Spinal cord (tissue), 10 donors: ENCODE measurements at places on chromosomes 11 and 22.
A peak's percentile ranks its signal among the peaks of the same experiment; 100 is the strongest.

DNA sequence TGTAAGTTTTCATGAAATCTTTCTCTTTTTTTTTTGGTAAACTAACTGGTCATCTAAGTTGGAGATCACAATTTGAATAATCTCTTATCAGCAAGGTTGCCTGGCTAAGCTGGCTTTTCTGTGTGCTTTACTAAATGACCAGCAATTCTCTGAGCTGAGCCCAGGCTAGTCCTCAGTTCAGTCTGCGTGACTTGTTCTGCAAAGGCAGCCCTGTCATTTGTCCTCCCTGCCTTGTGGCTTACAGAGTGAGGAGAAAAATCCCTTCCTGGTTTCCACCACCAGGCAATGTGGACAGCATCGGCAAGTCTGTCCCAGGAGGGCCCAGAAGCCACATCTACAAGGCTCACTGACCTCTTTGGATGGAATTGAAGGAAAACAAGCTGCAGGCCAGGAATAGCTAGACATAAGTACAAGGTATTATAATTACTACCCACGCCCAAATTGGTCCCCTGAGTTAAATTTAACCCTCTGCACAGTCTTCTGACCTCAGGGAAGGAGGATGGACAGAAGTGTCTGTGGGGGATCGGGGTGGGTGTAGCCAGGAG, 108.6 kb downstream of the SCN3B start:
- DNase-seq = no peak

DNA sequence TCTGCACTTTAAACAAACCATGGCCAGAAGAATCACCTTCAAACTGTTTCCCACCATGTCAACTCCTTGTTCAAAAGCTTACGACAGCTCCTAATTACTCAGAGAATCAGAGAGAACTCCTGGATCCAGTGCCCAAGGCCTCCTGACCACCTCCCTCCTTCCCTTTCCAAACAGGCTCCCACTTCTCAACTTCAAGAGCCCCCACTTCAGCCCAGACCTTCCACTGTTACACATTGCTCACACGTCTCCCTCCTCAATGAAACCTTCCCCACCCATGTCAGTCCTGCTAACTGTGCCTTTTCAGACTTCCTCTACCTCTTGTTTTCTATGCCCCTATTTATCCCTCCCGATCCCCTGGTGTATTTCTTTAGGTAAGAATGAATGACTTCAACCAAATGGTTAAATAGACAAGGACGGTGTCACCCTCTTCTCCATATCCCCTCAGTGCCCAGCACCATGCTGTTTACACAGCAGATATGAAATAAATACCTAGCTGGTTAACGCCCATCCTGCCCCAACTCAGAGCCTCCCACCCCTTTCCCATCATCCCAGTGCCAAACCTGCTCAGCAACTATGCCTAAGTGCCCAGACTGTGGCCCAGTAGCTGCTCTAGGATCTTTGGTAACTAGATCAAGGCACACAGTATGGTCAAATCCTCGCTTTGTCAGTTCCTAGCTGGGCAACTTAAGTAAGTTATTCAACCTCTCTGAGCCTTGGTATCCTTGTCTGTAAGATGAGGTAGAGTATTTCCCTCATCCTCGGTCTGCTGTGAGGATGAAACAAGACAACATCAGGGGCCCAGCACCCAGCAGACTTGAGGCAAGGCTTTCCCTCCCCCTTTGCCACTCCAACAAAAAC, 36.8 kb downstream of the PLEKHA7 start:
- DNase-seq = no peak

DNA sequence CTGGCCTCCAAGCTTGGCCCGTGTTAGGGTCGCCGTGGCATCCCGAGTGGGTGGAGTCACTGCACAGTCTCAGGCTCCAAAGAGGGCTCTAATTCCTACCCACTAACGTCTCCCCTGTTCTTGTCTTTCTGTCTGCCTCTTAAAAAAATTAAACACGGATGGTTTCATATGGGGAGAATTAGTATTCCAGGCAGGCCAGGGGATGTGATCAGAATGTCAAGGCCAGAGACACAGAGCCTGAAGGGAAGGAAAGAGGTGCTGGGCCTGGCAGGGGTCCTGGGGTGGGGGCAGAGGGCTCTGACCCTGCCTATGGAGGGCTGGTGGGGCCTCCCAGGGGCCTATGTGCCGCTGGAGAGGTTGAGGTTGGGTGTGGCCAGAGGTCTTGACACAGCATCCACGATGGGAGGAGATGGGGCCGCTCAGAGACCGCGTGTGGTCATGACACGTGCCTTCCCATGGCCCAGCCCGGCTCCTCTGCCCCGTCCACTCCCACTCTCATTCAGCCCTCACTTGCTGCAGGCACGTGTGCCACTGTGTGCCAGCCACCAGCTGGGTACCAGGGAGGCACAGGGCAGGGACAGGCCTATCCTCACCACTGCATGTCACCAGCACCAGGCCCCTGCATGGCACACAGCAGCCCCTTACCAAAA, 56.5 kb downstream of the FLRT1 start:
- DNase-seq = no peak

- no peak for DNase-seq
These were observed 120.2 kb downstream of the NECTIN1 start for GRCh38 chr11:119608781-119609180.

GRCh38 chr11:34749666-34750659, 129.1 kb downstream of the EHF start:
- DNase-seq = no peak

DNA sequence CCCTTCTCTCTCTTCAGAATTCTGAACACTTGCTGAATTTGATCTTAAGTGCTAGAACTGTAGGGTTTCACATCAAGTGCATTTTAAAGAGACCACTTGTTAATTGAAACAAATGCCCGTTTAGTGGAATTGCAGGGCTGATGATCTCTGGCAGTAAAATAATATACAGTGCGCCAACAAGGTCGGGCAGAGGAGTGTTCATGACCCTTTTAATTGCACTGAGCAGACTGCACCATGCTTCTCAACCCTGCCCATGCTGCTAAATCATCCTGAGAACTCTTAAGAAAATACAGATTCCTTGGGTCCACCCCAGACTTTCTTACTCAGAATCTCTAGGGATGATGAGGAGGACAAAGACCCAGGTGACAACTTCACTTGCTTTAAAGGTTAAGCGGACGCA, 73.5 kb downstream of the SC5D start:
- no peak for DNase-seq

DNA sequence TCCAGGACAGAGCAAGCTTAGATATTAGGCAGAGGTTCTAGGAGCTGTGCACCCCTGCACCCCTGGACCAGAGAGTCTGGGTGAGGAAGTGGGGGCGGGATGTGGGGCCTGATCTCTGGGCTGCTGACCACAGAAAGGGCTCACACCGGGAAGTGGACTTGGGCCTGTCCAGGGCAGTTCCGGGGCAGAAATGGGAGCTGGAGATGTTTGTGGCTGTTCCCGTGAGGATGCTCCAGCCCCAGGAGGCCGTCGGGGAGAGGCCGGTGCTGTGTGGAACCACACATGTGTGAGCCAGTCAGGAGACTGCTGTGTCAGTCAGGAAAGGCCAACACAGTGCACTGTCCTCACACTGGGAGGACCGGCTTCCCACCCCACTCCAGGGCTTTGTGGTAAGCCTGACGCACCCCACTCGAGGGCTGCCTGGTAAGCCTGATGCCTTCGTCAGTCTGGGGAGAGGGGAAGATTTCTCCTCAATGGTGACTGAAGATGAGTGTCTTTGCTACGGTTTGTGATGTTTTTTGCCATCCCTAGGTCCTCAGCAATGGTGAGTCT, 741.0 kb downstream of the BRD1 start:
- DNase-seq = no peak

DNA sequence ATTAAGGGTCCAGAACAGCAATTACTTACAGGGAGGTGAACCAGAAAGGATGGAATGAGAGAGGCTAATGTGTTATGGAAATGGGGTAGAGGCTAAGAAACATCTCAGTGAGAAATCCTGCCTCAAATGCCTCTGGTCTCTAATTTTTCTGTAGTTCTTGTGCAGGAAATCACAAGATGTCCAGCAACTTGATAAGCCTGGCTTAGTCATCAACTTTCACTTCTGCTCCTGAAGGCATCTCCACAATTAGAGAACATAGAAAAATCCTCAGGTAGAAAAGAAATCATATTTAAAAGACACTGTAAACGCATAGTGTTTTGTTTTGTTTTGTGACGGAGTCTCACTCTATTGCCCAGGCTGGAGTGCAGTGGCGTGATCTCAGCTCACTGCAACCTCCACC, 18.7 kb downstream of the MRGPRX4 start:
- DNase-seq = no peak

GRCh38 chr11:23364076-23364475, 503.8 kb upstream of the CCDC179 start:
- DNase-seq = no peak

DNA sequence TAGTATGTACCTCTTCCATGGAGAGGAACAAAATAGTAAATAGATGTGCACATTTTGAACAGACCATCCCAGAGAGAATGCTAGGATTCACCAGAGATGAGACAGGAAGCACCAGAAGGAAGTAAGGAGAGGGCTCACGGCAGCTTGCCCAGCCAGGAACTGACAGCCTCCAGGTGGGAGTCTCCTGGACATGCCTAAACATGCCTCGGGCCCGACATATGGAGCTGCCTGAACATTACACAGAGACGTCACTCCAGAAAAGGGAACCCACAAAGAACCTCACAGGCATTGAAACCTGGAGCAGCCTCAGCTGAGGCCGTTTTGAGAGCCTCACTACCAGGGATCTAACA, 67.4 kb downstream of the BRD1 start:
- DNase-seq = no peak

DNA sequence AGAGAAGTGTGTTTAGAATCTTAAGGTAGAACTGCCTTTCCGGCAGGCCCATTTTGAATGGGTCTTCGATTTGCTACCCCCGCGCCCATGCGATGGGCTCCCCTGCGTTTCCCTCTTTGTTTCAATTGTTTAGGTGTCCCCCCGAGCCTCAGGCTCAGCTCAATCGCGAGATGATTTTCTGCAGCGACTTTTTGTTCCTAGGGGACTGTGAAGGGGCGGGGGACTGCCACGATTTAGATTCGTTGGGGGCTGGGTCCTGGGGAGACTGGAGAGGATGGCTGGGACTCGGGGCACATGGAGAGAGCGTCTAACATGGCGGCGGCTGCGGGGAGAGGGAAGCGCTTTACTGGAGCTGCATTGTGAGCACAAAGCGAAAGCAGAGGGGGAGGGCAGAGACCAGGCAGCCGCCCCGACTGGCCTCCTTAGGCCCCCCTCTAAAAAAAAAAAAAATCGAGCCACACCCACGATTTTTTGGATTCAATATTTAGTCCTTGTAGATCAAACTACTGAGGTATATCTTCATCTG, 1.7 kb downstream of the CAPRIN1 start:
- DNase-seq = peak; percentile 28

- DNase-seq = no peak
These were observed 14.3 kb upstream of the P2RY2 start for GRCh38 chr11:73203790-73204189.

DNA sequence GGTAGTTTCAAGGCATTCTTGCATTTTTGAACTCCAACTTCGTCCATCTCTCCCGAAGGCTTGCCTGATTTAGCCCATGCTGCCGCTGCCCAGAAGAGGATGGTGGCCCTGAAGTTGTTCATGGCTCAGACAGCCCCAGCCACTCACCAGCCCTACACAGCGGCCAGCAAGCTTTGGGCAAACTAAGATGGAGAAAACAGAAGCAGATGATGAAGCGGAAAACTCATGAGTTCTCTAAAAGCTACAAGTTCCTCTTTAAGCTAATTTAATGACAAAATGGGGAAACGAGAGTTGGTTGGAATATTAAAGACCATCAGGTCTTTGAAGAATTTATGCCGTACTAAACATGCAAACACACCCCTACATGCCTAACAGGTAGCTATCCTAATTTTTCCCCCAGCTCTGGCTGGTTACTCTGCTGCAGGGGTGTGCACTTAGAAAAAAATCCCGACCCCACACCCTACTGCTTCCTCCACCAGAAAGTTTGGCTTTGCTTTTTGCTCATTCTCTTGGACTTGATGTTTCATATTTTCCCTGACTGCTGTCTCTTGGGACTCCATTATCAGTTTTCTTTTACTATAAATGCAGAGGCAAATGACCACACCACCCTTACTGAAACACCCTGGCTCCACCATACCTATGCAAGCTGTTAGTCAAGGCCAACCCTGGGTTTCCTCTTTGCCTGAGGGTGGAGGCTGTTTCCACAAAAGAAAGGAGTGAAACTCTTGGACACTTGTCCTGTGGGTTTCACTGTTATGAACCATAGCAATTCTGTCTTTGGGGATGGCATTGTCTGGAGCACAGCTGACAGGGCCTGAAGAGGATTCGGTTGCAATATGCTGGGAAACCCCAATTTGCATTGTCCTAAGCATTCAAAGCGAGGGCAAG, at the start of gene MPEG1:
MPEG1 (minus strand) TSS at position 184 of the 888 bp plus-strand sequence; CDS start at position 122, 62 bp downstream.
- no peak for DNase-seq

GRCh38 chr22:46373921-46374662, 38.6 kb downstream of the TRMU start:
- DNase-seq = no peak

DNA sequence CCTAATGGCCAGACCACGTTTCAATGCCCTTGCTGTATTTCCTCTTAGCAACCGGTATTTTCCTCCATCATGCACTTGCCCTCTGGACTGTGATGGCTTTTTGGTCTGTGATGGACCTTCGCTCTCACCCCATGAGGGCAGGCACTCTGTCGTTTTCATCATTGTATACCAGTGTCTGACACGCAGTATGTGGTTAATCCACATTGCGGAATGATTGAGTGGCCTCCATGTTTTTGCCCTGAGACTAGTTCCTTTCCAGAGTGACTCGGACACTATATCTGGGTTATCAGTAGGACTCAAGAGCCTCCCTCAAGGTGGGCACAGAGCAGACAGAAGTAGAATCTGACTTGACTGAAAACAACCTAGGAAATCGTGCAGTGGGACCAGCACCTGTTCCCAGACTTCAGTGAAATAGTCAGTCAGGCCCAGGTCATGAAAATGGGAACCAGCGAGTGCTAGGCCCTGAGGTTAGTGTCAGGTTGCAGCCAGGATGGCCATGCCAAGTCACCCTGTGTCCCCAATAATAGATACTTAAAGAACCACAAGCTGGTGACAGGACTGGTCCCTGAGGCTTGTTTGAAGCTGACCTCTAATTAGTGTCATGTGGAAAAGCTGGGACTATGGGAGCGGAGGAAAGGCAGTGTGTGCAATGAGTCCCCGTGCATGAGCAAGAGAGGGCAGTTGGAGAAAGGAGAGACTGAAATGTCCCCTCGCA, 464.7 kb downstream of the INSC start:
- DNase-seq = no peak

- no peak for DNase-seq
These were observed 15.5 kb upstream of the CEP295 start for GRCh38 chr11:93645938-93646337.

DNA sequence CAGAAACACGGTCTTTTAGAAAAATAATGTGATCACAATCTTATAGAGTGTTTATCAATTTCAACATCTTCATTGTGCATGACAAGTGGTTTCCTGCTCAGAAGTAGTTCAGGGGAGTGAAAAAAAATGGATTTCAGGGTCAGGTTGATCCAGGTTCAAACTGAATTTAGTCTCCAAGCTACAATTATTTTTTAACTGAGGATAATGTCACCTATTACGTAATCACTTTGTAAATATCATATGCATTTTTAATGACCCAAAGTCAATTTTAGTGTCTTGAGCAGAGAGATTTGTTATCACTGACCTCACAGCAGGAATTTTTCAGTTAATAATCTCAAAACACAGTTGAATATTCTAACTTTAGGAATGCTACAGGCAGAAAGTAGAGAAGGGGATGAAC, 627.2 kb upstream of the LUZP2 start:
- DNase-seq = no peak

GRCh38 chr11:111770581-111771134, 4.5 kb upstream of the PPP2R1B start:
- no peak for DNase-seq

- no peak for DNase-seq
These were observed 28.6 kb upstream of the DDX10 start for GRCh38 chr11:108636222-108636621.

GRCh38 chr11:68677432-68677831, 6.9 kb upstream of the GAL start:
- DNase-seq = no peak
